ENCODE measurements at places on chromosomes 6 and 20.

DNA sequence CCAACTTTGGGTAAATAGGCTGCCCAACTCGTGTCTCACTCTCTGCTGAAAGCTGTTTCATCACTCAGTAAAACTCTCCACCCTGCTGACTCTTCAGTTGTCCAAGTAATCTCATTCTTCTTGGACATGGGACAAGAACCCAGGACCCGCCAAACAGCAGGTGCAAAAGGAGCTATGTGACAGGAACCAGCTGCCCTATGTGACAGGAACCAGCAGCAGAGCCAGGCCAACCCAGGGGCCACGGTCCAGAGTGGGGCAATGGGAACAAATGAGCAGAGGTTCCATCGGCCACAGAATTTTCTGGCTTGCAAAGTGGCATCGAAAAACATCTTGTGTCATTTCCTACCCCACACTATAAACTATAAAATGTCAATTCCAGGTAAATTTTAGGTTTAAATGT is 56.5 kb downstream of the MOXD1 start:
- DNase-seq: no peak

GRCh38 chr6:32796848-32797776 is 19.7 kb downstream of the HLA-DOB start:
- peak; percentile 75 for DNase-seq

DNA sequence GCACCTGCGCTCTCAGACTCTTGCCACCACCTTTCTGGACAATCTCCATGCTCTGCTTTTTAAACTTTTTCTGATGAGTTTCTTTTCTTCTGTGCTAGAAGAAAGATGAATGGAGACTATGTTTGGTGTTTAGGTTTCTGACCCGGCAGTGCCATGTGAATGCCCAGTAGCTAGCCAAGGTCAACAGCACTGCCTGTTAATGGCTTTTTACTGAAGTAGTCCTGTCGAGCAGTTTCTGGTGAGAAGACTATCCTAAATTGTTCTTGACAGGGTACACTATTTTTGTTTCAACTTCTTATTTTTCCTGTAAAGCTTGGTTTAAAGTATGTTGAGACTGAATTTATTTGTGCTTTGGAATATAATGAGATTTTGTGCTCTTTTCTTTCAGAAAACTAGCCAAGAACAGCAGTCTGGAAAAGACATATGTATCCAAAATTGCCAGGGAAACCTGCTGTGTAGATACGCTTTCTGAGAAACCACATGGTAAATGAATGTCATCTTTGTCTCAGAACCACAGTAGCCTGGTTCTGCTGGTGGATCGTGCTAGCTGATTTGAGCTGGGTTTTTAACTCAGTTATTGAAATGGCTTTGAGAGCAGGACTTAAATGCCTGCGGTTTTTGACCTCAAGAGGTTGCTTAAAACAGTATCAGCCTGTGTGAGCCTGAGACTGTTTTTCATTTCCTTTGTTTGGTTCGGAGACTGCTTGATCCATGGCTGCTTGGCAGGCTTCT is 48.1 kb downstream of the KCNS1 start:
- DNase-seq: peak; percentile 40

DNA sequence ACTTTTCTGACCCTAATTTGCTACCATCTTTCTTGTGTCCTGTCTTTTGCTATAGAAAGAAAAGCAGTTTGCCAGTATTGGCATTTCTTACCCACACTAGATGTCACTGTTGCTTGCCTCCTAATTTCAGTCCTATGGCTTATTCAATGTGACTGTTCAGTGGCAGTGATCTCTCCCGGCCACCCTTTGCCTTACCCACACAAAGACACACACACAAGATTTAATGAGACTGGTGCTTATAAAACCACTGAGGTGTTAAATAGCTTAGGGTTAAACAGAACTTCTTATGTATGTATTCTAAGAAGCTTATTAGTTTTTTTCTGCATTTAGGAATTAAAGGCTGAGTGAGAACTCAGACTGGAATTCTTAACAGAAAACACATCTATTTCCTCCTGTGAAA is 233.6 kb upstream of the ASCC3 start:
- DNase-seq: no peak

DNA sequence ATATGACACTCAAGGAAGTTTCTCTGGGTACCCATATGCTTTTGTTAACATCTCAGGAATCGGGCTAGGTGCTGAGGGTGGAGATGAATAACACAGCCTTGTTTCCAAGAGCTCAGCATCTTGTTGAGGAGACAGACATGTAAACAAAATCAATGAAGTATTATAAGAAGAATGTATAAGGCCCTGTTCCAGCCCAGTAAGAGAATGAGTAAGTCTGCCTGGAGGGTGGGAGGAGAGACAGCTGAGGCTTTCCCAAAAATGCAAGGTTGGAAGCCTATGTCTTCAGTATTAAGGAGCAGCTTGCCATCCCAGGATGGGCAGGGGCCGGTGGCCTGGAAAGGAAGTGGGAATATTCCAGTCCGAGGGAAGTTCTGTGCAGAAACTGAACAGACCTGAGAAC is 615.3 kb upstream of the BTBD3 start:
- DNase-seq: no peak
